SW480 (cell line): ENCODE measurements at places on chromosomes 6 and 20.

GRCh38 chr20:44703183-44703925 is 11.8 kb upstream of the CCN5 start:
- DNase-seq = no peak

DNA sequence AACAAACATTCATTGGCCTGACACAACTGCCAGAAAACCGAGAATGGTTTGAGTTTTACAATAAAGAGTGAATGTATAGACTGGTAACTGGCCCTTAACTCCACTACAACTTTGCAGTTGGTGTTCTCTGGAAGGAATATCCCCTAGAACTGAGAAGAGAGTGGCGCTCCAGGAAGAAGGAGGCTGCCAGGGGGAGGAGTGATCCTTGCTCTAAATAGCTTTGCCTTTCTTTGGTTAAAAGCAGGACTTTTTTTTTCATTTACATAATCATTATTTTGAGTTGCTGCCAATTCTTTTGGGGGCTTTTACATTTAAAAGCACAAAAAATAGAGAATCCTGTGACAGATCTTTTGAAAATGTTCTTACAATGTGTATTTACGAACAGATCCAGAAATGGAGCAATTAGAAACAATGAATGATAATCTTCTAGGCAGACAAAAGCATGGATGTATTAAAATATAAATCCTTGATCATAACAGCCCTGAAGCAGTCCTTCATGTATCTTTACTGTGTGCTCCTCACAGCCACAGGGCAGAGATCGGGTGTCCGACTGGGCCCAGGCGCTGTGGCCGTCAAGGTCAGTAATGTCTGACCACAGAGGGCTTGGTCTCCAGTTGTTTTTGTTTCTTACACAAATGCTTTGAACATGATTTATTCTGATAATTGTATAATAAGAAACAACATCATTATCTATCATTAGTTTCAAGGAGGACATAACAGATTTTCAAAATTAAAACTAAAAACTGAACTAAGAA is 612.2 kb downstream of the HDGFL1 start:
- DNase-seq = no peak

GRCh38 chr6:110185879-110186278 is 5.7 kb downstream of the CDC40 start:
- DNase-seq = no peak

- DNase-seq = no peak
Measured at GRCh38 chr6:3916211-3916610, 67.0 kb downstream of the FAM50B start.

GRCh38 chr6:168310945-168311344 is 8.6 kb downstream of the DACT2 start:
- DNase-seq = no peak

DNA sequence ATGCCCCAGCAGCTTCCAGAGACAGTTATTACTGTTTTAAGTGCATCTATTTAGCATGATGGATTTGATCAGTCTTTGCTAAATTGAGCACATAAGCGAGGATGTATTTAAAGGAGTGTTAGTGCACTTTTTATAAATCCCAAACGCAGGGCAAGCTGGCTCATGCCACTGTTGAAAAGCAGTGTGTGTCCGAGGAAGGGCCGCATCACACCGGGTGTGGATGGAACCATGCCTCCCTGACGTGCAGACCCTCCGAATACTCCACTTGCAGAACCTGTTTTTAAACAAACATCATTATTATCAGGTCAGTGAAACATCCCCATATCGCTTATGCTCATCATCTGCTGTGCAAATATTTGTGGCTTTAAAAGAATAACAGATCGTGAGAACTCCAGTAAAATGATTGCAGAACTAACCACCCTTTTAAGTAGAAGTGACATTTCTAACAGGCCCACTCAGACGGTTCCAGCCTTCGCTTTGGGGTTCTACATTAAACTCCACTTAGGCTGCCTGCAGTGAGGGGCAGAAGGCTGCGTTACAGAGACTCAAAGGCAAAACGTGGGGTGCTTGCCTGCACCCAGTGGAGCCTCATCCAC is 190.1 kb downstream of the CDH4 start:
- DNase-seq = no peak

DNA sequence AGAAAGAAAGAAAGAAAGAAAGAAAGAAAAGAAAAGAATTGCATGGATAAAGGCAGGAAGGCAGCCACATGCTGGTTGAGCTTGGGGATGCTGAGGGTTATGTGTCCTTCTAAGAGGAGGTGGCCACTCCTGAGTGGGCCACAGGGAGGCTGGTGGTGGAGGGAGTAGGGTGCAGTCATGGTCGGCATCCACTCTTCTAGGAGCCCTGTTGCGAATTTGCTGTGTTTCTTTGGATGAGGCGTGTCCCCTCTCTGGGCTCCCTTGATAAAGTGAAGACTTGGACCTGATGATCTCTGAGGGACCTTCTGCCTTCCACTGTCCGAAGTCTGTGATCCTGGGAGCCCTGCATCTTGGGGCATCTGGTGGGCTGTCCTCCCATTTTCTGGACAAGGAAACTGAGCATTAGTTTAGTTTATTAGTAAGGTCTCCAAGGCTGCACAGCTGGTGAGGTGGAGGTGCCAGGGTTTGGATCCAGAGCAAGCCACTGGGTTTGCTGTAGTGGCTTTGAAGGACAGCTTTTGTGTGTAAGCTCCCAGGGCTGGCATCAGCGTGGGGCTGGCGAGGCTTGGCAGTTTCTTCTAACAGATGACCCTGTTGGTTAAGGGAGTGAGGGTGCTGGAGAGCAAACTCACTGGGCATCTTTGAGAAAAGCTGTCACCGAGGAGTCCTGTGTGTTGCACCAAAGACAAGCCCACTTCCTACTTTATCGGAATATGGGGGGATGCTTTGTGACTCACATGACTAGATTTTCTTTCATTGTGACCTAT is 4.3 kb downstream of the DLGAP4 start:
- DNase-seq = no peak

DNA sequence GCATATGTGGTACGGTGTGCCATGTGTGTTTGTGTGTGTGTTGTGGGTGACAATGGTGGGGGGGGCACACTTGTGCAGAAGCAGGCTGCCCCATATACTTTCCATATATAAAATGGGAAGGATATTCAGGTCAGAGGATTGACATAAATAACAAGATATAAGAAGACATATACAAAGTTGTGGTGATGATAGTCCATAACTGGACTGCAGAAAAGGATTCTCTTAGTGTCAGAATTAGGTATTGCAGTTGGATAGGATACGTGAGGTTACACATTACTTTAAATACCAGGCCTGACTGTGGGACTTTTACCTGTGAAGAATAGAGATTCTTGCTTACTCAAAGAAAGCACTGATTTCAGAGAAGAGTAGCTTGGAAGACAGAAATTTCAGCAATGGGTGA is 1260.3 kb downstream of the EPHA7 start:
- no peak for DNase-seq

- DNase-seq = no peak
Measured at GRCh38 chr6:20771409-20771808, 237.2 kb downstream of the CDKAL1 start.

- peak; percentile 57 for DNase-seq
Measured at GRCh38 chr6:43181942-43182860, at the start of gene CUL9. TSS of gene CUL9 (plus strand) at chr6:43182196. CDS start at chr6:43184311, 2,115 bp downstream.

DNA sequence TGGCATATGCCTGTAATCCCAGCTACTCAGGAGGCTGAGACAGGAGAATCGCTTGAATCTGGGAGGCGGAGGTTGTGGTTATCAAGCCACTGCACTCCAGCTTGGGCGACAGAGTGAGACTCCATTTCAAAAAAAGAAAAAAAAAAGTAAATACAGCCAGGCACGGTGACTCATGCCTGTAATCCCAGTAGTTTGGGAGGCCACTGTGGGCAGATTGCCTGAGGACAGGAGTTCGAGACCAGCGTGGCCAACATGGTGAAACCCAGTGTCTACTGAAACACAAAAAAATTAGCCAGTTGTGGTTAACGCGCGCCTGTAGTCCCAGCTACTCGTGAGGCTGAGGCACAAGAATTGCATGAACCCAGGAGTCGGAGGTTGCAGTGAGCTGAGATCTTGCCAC is 1.5 kb upstream of the NINL start:
- DNase-seq = no peak

DNA sequence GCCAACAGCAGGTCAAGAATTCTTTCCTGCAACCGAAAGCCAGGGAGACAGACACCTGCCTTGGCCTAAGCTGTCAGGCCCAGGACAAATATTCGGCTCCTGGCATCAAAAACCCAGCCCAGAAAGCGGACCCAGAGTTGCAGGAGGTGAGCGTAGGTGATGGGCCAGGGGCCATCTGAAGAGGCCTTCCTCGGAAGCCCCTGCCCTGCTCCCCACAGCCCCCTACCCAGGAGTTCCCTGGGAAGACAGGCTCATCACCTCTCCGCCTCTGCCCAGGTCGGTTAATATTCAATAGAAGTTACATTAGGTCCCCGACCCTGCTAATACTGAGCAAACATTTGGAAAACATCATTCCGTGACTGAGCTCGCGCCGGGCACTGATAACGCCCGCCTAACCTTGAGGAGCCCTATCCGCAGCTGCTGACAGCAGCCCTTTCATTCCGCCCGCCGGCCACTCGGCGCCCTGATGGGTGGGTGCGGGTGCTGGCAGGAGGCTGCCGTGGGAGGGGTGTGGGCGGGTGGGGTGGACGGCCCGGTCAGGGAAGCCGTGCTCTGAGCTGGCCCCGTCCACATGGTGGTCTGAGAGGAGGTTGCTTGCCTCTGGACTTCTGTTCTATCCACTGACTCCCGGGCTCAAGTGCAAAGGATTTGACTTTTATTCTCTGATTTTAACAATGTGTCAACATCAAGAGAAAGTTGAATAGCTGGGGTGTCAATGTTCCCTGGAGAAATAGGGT is 55.7 kb downstream of the HNF4A start:
- no peak for DNase-seq

GRCh38 chr6:139743664-139744437 is 369.4 kb upstream of the CITED2 start:
- DNase-seq = peak; percentile 58

DNA sequence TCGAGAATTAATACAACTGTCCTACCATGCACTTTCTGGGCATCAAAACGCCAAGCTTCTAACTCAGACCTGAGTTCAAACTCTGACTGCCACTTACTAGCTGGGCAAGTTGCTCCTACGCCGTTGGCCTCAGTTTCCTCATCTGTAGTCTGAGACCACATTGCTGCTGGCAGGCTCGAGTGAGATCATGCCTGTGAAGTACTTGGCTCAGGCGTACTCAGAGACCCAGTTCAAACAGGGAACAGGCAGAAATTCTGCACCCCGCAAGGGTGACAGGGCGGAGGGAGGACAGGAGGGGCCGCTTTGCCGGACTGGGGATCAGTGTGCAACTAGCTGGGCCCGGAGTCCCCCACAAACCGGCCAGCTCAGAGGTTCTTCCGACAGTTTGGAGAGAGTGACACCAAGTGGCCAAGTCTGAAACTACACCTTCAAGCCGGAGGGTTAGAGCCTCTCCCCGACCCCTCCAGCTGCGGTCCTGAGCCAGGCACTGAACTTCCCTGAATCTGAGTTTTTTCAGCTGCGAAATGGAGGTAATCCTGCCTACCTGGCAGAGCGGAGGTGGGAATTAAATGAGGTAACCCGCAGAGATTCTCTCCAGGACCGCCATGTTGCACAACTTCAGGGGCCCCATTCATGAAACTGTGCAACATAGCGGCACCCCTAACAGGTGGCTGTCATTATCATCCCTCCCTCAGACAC is 46.0 kb upstream of the PTPN1 start:
- DNase-seq = peak; percentile 67

- no peak for DNase-seq
Measured at GRCh38 chr6:33630014-33630413, 8.9 kb downstream of the ITPR3 start.

- DNase-seq = peak; percentile 89
Measured at GRCh38 chr6:7561153-7561964, 19.9 kb downstream of the DSP start.

DNA sequence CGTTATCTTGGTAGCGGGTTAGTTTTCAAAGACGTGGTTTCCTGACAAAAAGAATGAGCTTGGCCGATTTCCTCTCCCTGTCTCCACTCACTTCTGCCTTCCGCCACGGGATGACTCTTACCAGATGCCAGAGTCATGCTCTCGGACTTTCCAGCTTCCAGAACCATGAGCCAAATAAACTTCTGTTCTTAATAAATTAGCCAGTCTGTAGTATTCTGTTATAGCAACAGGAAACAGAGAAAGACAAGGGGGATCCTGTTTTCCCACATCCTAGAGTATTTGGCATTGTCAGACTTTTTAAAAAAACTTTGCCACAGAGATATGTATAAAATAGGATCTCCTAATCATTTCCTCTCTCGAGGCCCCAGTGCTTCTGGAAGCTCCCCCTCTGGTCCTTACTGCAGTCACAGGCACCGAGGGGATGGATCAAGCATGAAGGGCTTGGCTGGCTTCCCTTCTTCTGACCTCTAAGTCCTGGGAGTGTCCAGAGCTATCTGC is 84.9 kb upstream of the NAA20 start:
- DNase-seq = no peak

- no peak for DNase-seq
Measured at GRCh38 chr6:53672237-53672636, 6.7 kb upstream of the KLHL31 start.

GRCh38 chr20:60274717-60275116 is 316.5 kb downstream of the CDH26 start:
- DNase-seq = no peak

- DNase-seq = no peak
Measured at GRCh38 chr20:17904027-17904426, 64.6 kb downstream of the SNX5 start.

DNA sequence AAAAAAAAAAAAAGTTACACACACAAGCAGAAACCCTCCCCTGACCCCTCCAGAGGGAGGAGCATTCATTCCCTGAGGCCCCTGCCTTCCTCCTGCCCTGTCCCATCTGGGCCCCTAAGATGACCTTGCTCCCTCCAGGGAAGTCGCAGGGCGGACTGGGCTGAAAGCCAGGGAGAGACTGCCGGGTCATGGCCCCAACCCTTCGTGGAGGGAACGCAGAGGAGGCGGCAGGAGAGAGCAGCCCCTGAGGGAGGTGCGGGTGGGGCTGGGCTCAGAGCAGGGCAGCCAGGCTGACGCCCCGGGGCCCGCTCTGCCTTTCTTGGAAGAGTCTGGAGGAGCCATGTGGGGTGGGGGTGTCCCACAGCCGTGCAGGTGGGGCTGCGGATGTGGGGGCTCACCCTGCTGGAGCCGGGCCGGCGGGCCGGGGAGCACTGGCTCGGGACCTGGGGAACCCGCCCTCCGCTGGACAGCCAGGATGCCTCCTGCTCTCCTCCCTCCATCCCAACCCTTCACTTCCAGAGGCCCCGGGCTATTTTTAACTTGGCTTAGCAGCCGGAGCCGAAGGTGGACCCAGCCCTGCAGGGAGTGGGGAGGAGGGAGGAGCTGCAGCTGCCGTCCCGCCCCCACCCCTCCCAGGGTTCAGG is 15.0 kb upstream of the ABHD16B start:
- DNase-seq = peak; percentile 77

GRCh38 chr20:63854069-63854765 is 7.1 kb upstream of the ABHD16B start:
- peak; percentile 97 for DNase-seq

DNA sequence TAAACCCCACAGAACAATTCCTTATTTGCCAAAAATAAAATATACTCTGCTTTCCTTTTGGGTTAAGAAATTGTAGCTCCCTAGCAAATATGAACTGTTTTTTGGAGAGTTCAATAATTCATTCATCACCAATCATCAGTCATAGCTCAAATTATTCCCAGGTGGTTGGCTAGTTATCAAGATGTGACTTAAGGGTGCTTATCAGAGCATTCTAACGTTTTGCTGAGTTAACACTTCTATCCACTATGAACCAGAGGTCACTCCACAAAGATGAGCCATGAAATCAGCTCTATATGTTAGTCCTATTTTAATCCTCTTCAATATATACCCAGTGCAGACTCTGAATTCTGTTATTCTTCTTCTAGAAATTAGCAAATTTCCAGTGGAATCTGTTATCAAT is 379.1 kb downstream of the TENT5A start:
- no peak for DNase-seq
